A549 treated with dexamethasone at 1 μM for 4 hours (cell line): ENCODE measurements at places on chromosomes 13 and 19. TPM values are rescaled to one million over a fixed set of nuclear protein-coding genes. Genes with fewer than 3 reads are reported as not detected.

FGF21 gene
- total RNA-seq = not detected in 5 replicates

C1QTNF9B gene
- not detected in 5 replicates for total RNA-seq

ZNF14 gene
- total RNA-seq = 2.0 to 2.5 TPM (median 2.1 TPM) in 5 replicates

SIGLEC9 gene
- 0.05 to 0.07 TPM (median 0.05 TPM) in 4 of 5 replicates, not detected in the other for total RNA-seq

LMTK3 gene
- total RNA-seq = 2.2 to 5.3 TPM (median 4.8 TPM) in 5 replicates

RNU6-9 gene
- not detected in 5 replicates for total RNA-seq

PGLYRP1 gene
- not detected in 5 replicates for total RNA-seq

LENG8 gene
- total RNA-seq = 44.6 to 146 TPM (median 120 TPM) in 5 replicates

IGSF23 gene
- 0.19 to 0.74 TPM (median 0.43 TPM) in 5 replicates for total RNA-seq

SOX1 gene
- not detected in 5 replicates for total RNA-seq

DNAAF3 gene
- 3.2 to 7.0 TPM (median 5.7 TPM) in 5 replicates for total RNA-seq

ATP4A gene
- 0.02 to 0.19 TPM (median 0.08 TPM) in 4 of 5 replicates, not detected in the other for total RNA-seq

CYP2A7 gene
- total RNA-seq = not detected in 5 replicates

KLF1 gene
- 0.11 TPM in 1 of 5 replicates, not detected in the others for total RNA-seq

TRIM13 gene
- 15.5 to 18.7 TPM (median 16.6 TPM) in 5 replicates for total RNA-seq

CCDC8 gene
- total RNA-seq = not detected in 5 replicates

ZNF583 gene
- 1.6 to 2.4 TPM (median 2.3 TPM) in 5 replicates for total RNA-seq

NLRP7 gene
- total RNA-seq = not detected in 5 replicates

CDX2 gene
- 0.47 to 1.1 TPM (median 0.64 TPM) in 5 replicates for total RNA-seq

CCDC122 gene
- total RNA-seq = 2.2 to 3.8 TPM (median 3.5 TPM) in 5 replicates

THSD8 gene
- total RNA-seq = 3.8 to 12.3 TPM (median 7.3 TPM) in 4 of 5 replicates, not detected in the other

BRCA2 gene
- 3.7 to 5.7 TPM (median 4.6 TPM) in 5 replicates for total RNA-seq

ZNF439 gene
- not detected in 5 replicates for total RNA-seq

CHAMP1 gene
- total RNA-seq = 19.8 to 29.7 TPM (median 26.6 TPM) in 5 replicates

ZNF146 gene
- 120 to 157 TPM (median 136 TPM) in 5 replicates for total RNA-seq

CARM1 gene
- 36.7 to 54.6 TPM (median 52.1 TPM) in 5 replicates for total RNA-seq

FPR3 gene
- total RNA-seq = not detected in 5 replicates
